Endodermal cell (in vitro differentiated cells): ENCODE measurements at places on chromosomes 2 and 18. TPM values are rescaled to one million over a fixed set of nuclear protein-coding genes. Genes with fewer than 3 reads are reported as not detected.
A peak's percentile ranks its signal among the peaks of the same experiment; 100 is the strongest.

DNA sequence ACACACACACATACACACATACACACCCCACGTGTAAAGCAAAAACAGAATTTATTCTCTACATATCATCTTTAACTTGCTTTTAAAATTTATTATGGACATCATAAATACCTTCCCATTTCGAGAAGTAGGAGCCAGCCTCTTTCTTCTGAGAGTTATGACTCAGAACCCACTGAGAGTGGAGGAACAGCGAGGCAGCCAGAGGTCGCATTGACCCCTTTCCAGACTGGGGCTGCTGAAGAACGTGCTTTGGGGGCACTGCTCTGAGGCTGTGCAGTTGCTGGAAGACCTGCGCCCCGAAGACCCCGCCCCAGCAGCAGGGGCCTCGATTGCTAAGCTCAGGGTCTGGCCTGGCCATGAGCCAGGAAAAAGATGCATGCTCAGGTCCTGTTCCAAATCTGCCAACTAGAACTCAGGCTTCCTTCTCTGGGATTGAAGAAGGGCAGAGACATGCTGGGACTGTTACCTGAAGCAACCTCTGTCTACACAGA, 133.8 kb upstream of the TWIST2 start:
- no peak for DNase-seq

DNA sequence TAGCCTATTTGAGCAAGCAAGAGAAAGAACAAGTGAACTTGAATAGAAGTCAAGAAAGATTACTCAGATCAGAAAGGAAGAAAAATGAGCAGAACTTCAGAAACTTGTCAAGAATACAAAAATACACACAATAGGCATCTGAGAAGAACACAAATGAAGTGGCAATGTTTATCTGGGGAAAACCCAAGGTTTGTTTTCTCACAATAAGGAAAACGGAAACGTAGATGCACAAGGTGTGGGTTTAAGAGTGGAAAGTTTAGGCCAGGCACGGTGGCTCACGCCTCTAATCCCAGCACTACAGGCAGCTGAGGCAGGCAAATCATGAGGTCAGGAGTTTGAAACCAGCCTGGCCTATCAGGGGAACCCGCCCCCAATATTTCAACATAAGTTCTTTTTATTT, 159.5 kb upstream of the GYPC start:
- DNase-seq, result no peak

- DNase-seq, result no peak
Observed at GRCh38 chr18:26051843-26052242, 38.6 kb downstream of the SS18 start.

The DCDC2C gene
- not detected in 2 replicates for total RNA-seq

The EMX1 gene
- total RNA-seq, result 0.35 TPM in 1 of 3 replicates, not detected in the others

DNA sequence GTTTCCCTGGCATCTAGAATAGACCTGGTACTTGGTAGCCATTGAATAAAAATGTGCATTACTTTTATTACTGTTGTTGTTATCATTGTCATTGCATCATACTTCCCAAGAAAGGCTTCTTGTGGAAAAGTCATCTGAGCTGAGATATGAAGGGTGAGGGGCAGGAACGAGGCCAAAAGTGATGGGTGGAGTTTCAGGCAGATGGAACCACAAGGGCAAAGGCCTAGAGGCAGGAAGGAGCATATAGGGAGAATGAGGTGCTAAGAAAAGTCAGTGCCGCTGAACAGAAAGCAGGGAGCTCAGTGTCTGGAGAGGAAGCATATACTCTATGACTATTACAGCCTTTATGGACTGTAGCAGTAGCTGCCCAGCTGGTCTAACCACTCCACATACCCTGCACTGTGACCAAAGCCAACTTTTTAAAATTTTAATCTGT, 219.3 kb downstream of the SPP2 start:
- DNase-seq, result no peak

DNA sequence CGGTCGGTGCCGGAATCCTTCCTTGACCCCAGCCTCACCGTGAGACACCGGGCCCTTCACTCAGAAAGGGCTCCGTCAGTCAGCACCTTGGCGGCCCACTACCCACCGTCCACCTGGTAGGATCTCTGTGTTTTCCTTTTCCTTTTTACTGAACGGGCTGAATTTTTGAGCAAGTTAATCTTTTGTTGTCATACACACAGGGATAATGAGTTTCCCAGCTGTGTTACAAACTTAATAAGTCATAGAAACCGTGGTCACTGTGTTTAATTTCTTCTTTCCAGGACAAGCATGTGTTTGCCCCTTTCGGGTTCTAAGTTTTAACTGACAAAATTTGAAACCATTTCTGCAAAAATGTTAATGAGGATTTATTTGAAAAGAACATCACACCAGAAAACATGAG, 39.0 kb upstream of the TPO start:
- DNase-seq, result no peak

DNA sequence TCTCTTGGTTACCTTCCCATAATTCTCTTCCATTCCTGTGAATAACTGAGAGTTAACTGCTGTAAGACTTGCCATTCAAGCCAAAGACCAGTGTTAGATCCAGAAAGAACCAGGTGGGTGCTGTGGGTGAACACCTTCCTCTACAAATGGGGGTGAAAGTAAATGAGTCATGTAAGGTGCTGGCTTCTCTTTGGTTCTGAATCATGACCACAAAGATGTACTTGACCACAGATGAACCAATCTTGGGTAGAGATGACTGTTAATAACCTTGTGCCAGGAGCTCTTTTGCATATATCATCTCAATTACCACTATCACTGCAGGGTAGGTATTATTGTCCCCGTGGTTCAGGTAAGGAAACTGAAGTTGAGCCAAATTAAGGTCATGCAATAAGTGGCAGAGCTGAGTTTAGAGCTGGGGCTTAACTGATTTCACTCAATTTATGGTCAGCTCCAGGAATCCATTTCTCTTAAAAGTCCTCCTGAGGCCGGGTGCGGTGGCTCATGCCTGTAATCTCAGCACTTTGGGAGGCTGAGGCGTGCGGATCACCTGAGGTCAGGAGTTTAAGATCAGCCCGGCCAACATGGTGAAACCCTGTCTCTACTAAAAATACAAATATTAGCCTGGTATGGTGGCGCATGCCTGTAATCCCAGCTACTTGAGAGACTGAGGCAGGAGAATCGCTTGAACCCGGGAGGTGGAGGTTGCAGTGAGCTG, 244.9 kb upstream of the CXCR4 start:
- no peak for DNase-seq

- no peak for DNase-seq
Observed at GRCh38 chr2:128581849-128582244, 263.2 kb upstream of the HS6ST1 start.

DNA sequence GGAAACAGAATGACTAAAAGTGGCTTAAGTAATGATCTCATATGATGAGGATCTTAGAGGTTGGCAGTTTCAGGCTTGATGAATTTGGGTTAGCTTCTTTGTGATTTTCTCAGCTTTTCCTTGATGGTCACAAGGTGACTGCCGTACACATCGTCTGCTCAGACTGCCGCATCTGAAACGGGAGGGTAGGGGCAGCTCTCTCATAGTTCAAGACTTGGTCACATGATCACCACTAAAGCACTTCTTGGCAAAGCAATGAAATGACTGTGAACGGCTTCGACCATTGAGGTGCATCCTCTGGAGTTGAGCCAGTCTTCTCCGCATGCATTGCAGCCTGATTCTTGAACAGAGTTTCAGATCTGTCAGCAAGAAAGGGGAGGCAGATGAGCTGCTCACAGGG, 43.8 kb downstream of the LPIN1 start:
- no peak for DNase-seq

GRCh38 chr2:24821433-24821891, 28.2 kb downstream of the CENPO start:
- peak; percentile 80 for DNase-seq

The TWIST2 gene
- 0.75 TPM in 1 of 3 replicates, not detected in the others for total RNA-seq

DNA sequence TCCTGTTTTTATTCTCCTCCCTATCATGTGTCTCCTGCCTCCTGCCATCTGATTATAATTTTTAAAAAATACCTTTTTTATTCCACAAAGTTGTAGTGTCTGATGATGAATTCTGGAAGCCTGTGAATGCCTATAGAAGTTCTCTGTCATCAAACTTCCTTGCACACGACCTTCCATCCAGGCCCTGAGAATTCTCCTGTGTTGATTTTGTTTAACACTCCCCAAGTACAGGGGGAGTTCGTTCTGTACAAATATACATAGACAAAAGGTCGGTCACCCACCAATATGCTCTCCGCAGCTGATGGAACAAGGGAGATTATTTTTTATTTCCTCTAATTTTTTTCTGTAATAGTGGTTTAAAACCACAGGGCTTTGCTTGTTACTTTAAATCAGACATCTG, 232.5 kb downstream of the PIEZO2 start:
- DNase-seq, result no peak

- DNase-seq, result no peak
Observed at GRCh38 chr18:76545433-76546087, 50.5 kb upstream of the ZNF516 start.

- no peak for DNase-seq
Observed at GRCh38 chr2:201900362-201900761, 94.0 kb downstream of the CDK15 start.

The REEP1 gene
- total RNA-seq, result 2.0 to 4.3 TPM (median 3.8 TPM) in 3 replicates

GRCh38 chr2:158600155-158600802, 143.5 kb downstream of the PKP4 start:
- DNase-seq, result no peak

DNA sequence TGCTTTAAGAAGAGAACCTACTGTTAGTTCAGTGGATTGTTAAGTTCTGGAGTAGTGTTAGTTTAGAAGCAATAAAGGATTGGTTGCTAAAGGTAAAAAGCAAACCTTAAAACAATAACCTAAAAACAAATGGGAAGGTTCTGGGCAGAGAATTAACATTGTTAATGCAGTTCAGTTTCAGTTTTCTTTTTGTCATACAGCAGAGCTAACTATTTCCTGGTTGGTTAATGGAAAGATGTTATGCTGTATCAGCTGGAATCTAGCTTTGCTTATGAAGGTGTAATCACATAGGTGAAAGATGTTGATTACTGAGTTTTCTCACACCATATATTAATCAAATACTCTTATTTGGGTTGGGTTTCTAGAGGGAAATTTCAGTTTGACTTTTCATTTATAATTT, 23.8 kb downstream of the SMAD4 start:
- DNase-seq, result no peak

DNA sequence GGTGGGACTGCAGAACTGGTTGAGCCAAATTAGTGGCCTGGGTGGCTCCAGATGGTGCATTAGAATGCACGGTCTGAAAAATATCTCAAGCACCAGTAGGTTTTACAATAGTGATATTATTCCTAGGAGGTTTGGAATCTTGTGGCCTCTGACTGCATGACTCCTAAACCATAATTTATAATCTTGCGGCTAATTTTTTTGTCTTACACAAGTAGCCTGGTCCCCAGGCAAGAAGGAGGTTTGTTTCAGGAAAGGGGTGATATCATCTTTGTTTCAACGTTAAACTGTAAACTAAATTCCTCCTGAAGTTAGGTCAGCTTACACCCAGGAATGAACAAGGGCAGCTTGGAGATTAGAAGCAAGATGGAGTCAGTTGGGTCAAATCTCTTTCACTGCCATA, 98.9 kb upstream of the ARL4C start:
- DNase-seq, result no peak

- DNase-seq, result no peak
Observed at GRCh38 chr2:40166006-40166405, 285.9 kb downstream of the SLC8A1 start.

- DNase-seq, result no peak
Observed at GRCh38 chr2:224925061-224925809, 117.0 kb downstream of the DOCK10 start.

DNA sequence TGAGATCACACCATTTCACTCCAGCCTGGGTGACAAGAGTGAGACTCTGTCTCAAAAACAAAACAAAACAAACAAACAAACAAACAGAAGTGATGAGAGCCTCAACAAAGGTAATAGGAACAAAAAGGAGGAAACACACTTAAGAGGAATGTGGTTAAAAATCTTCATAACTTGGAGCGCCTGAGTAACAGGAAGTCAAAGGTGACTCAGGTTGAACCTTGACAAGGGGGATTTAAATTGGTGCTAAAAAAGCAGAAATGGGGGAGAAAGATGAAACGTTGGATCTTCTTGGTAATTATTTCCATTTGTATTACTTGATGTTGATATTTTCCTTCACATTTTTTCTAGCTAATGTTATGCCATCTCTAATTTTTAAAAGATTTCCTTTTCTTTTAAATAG, 318.5 kb upstream of the TCF4 start:
- DNase-seq, result no peak

DNA sequence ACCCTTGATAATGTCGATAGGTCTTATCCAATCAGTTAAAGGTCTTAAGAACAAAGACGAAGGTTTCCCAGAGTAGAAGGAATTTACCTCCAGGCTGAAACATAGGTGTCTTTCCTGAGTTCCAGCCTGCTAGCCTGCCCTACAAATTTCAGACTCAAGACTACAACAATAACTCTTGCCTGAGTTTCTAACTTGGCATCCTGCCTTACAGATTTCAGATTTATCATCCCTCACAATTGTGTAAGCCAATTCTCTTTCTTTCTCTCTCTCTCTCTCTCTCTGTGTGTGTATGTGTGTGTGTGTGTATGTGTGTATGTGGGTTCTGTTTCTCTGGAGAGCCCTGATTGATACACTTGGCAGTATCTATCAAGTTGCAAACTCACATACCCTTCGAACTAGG, 37.2 kb upstream of the B4GALT6 start:
- DNase-seq, result no peak

- DNase-seq, result no peak
Observed at GRCh38 chr2:9113262-9113661, 93.3 kb upstream of the ASAP2 start.

The OR6B2 gene
- not detected in 2 replicates for total RNA-seq

- no peak for DNase-seq
Observed at GRCh38 chr2:218072478-218073024, 3.5 kb downstream of the RUFY4 start.

The SLC4A5 gene
- total RNA-seq, result 2.0 to 2.5 TPM (median 2.5 TPM) in 3 replicates

GRCh38 chr2:203894262-203894661, 26.7 kb downstream of the CTLA4 start:
- DNase-seq, result no peak

DNA sequence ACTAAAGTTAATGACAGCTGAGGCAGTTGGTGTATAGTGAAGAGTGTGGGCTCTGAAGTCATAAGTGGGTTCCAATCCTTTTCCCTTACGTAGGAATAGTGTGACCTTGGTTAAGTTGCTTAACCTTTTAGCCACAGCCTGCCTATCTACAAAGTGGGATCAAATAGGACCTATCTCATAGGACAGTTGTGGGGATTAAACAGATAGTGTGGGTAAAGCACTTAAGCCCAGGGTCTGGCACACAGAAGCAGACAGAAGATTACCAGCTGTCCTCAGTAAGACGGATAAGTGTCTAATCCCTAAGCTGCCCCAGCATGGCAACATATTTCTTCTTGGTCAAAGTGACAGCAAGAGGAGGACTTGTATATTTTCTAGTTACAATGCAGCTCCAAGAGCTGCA, 28.2 kb downstream of the UBE2F start:
- DNase-seq, result no peak

DNA sequence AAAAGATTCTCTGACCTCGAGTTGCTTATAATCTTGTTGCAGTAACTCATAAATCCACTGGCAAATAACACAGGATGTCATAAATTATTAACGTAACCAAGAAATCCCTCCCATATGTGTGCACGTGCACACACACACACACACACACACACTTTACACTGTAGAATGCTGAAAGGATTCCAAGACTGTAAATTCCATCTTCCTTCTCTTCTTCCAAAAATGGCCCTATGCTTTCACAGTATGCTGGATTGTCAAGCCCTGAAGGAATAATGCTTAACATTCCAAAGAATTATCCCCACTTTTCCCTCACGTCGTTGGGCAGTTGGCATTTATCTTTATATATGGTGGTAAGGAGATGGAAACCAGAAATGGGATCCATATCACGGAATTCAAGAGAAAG, 117.5 kb upstream of the CRIM1 start:
- DNase-seq, result no peak

The HOXD9 gene
- 0.94 TPM in 1 of 3 replicates, not detected in the others for total RNA-seq
